ENCODE measurements at places on chromosomes 11 and 22.

- no peak for DNase-seq
Measured at GRCh38 chr11:23564370-23564769, 704.1 kb upstream of the CCDC179 start.

DNA sequence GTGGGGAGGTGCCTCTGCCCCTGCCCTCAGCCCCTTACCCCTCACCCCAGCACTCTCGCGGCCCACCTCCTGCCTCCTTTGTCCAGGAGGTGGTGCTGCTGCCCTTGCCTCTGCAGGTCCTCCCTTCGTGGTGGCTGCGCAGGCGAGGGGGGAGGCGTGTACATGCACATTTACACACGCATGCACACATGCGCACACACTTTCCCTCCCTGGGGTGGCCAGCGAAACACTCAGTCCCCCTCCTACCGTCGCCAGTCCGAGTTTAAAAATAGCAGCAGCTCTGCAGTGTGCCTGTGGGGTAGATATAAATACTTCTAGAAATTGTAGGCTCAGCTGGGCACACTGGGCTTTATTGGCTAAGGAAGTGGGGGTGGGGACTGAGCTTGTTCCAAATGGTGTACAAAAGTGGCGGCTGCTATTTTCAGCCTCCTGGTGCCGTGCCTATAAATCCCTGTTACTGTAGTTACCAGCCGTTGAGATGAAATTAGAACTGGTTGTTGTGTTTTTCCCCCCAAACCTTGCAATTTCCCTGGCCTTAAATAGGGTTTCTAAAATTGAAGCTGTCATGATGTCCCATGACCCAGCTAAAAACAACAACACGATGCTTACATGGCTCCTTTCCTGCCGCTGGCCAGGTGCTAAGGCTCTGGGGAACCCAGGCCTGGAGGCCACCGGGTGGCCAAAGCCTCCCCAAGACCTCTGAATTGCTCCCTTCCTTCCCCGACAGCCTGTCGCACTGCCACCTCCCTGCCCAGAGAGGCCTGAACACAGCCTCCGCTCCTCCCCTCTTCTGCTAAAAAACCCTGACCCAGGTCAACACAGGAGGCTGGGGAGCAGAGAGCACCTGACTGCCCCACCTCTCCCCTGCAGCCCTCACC is 12.4 kb downstream of the PICK1 start:
- no peak for DNase-seq

- no peak for DNase-seq
Measured at GRCh38 chr11:27081056-27081455, 40.4 kb downstream of the BBOX1 start.

GRCh38 chr11:69370984-69371709 is 77.2 kb downstream of the MYEOV start:
- no peak for DNase-seq

DNA sequence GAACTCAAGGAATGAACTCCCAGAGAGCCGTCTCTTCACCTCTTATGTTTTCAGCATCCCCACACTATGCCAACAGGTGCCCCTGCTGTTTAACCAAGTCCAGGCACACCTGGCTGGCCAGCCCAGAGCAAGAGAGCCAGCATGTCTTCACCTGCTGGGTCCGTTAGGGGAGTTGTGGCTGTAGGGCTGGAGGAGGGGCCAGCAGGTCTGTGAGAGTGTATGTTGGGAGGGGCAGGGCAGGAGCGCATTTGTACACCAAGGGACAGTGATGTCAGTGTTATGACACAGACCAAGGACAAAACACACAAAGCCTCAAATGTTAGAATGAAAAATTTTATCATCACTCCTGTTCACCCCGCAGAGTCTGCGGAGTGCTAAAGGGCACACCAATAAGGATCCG is 5.8 kb downstream of the PATZ1 start:
- DNase-seq = no peak

DNA sequence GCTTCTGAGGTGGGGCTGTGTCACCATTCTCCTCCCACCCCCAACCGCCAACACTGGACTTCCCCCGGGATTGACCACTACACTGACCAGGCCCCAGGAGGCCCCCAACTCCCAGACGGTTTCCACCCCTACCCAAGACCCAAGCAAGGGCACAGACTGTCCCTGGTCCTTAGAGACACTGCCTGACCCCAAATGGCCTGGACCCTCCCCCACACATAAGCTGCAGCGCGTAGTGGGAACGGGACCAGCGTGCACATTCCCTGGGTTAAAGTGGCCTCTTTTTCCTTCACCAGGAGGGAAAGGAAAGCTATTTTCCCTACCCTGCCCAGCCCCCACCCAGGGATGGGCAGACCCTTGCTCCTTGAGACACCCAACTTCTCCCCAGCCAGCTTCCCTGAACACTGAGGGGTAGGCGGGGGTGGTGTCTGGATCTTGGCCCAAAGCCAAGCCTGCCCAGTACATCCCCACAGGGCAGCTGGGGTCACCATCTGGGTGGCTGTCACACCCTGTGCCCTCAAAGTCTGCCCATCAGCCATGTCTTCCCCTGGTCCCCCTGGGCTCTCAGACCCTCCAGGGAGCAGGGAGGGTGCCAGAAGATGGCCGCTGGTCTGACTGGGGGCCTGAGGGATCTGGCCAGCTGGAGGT is 1.6 kb upstream of the MAPK12 start:
- DNase-seq = no peak

DNA sequence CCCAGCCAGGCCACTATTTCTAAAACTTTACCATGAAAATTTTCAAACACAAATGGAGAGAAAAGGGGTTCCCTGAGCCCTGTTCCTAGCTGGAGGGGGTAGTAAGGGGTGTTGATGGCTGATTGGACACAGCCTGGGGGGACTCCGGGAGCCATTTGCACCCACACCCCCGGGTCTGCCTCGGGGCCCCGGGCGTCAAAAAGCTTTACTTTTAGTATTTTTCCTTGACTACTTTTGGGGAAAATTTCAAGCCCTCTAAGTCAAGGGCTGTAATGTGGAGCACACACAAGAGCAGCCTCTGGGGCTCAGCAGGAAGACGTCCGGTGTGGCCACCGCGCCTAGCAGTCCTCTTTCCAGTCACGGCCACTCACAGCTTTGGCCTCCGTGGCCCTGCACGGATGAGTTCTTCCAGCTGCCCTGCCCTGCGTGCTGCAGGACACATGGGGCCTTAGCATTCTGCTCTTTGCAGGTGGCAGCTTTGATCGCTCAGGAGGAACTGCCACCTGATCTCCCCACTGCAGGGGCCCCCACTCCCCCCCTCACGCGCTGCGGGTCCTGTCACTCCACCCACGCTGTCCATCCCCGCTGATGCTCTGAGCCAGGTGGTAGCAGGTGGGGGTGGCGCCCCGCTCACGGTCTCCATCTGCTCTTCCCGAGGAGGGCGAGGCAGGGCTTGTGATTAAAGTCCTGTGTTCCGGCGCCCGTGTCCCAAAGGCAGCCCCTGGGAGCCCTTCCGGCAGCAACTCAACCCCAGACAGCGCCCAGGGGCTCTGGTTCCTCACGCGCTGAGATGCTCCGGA is 14.4 kb downstream of the RNH1 start:
- DNase-seq = no peak

DNA sequence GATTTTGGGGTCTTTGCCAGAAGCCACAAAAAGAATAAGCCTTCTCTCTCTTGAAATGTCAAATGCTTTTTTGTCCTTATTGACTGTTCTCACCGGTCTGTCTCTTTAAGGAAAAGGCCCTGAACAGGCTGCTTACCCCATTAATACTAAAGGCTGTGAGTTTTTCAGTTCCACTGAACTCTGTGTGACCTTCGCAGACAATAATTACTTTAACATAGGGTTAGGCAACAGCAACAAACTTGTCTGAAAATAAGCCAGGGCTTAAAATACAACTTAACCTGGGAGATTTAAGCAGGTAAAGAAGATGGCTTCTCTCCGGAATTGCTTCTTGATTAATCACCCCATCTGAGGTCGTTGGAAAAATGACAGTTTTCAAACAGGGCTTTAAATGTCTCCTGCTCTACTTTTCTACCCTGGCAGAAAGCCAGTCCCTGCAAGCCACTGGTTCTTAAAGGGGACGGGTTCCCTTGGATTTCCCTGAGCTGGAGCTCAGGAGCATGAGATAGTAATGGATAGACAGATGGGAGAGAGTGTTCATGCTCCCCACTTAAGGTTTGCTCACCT is 69.4 kb downstream of the ARL14EP start:
- DNase-seq = no peak

GRCh38 chr11:101439488-101439887 is 144.3 kb downstream of the TRPC6 start:
- no peak for DNase-seq

- no peak for DNase-seq
Measured at GRCh38 chr22:49678137-49678841, 149.4 kb downstream of the BRD1 start.

GRCh38 chr22:22349455-22349836 is 104.9 kb downstream of the VPREB1 start:
- no peak for DNase-seq

GRCh38 chr11:72305891-72306585 is 62.1 kb upstream of the PHOX2A start:
- DNase-seq = no peak

- no peak for DNase-seq
Measured at GRCh38 chr22:11605468-11605981, 3922.5 kb upstream of the OR11H1 start.

GRCh38 chr11:107988397-107989158 is 20.1 kb upstream of the CUL5 start:
- no peak for DNase-seq

GRCh38 chr11:94543695-94544645 is at the start of gene FUT4:
Gene FUT4, plus strand, starts transcription at chr11:94543921. Its CDS starts 213 bp downstream, at chr11:94544134.
- peak; percentile 95 for DNase-seq

DNA sequence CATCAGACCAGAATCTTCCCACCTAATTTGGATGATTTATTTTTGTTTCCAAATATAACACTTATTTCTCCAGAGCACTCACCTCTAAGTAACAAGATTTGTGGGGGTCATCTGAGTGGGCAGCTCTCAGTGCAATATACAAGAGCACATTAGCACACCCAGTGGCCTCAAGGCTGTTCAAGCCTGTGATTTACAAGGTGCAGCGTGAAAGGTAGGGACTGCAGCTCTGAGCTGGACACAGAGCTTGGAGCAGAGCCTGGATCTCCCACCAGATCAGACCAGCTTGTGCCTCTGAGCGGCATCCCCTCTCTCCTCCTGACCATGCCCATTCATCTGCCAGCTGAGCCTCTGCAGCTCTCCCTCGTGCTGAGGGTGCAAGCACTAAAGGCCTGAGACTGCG is 323.3 kb upstream of the ZC3H12C start:
- DNase-seq = no peak

- no peak for DNase-seq
Measured at GRCh38 chr11:61378713-61379313, 13.6 kb upstream of the TMEM216 start.

DNA sequence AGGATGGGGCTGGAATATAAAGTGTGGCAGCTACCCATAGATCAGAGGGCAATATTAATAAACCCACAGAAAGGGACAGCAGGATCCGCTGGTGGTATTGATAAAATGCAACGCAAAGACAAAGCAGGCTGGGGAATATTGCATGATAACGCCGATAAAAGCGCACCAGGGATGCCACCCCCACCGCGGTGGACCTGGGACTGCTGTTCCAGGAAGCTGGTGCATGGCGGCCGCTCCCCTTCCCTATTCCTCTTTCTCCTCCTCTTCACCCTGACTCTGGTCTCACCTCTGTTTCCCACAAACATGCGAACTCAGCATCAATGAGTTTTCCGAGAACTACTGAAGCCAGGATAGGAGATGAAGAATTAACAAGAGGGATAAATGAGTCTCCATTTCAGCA is 20.2 kb downstream of the SPATA19 start:
- DNase-seq = no peak

DNA sequence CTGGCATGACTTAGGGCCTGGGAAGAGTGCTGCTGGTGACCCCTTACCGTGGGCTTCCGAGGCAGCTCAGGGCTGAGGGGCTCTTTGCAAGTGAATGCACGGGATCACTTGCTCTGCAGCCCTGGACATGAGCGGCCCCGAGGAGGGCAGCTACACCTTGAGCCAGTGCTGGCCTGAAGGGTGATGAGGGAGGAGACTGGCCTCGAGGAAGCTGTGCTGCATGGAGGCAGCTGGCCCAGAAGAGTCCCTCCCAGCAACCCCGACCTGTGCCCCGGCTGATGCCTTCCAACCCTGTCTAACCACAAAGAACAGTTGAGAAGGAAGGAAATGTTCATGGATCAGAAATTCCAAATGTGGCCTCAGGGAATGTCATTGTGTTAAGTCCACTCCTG is 45.2 kb downstream of the TBX1 start:
- DNase-seq = no peak

DNA sequence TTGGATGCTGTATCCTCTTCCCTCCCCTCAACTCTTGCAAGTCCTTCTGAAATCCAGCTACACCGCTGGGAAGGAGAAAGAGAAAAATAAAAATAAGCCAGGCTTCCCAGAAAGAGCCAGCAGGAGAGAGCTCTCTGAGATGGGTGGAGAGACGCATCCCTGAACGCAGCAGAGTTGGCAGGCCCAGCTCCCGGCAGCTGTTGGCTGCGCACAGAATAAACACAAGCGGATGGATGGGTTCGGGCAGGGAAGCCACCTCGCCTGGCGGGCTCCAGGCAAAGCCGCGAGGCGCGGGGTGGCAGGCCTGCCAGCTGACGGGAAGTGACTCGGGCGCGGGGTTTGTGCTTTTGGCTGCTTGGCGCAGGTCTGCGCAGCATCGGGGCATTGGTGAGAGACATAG is 537.7 kb downstream of the MIAT start:
- no peak for DNase-seq

DNA sequence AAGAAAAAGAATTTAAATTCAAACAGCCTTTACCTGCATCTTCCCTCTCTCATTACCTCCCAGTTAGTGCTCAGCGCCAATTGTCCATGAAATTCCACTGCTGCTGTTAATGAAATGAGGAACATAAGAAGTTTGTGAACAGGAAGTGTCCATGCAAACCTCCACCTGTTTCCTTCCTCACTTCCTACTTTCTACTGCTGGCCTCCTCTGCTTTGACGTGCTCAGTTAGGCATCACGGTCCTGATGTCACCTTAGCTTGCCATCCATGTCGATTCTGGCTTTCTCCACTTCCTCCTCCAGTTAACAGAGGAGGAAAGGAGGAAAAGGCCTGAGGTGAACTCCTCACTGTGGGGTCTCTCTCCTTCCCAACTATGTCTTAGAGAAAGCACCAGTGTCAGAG is 26.9 kb upstream of the HTR3A start:
- DNase-seq = no peak
